ENCODE measurements at places on chromosomes 2 and 18.

- no peak for ATAC-seq
Observed at GRCh38 chr2:8571792-8572499, 109.9 kb upstream of the ID2 start.

DNA sequence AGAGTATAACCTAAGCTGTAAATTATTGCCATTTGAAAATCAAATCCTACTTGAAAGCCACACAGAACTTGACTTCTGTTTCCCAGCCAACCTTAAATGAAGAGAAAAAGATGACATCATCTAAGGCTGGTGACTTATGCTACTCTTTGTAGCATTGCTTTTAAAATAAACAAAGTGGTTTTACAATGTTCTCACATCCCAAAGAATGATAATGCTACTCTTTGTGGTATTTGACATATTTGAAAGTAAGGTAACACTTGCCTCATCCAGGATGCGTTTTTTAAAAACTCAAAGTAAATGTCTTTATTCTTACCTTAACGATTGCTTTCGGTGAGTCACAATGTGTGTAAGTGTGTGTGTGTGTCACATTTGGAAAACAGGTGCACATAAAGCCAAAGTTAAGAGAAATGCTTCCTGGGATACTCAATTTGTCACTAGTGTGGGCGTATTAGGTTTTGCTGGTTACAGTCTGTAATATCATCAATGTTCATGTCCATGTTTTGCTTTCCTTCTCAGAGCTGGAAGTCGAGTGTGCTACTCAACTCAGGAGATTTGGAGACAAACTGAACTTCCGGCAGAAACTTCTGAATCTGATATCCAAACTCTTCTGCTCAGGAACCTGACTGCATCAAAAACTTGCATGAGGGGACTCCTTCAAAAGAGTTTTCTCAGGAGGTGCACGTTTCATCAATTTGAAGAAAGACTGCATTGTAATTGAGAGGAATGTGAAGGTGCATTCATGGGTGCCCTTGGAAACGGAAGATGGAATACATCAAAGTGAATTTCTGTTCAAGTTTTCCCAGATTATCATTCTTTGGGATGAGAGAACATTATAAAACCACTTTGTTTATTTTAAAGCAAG, 2.6 kb downstream of the PMAIP1 start:
- peak; percentile 45 for ATAC-seq

DNA sequence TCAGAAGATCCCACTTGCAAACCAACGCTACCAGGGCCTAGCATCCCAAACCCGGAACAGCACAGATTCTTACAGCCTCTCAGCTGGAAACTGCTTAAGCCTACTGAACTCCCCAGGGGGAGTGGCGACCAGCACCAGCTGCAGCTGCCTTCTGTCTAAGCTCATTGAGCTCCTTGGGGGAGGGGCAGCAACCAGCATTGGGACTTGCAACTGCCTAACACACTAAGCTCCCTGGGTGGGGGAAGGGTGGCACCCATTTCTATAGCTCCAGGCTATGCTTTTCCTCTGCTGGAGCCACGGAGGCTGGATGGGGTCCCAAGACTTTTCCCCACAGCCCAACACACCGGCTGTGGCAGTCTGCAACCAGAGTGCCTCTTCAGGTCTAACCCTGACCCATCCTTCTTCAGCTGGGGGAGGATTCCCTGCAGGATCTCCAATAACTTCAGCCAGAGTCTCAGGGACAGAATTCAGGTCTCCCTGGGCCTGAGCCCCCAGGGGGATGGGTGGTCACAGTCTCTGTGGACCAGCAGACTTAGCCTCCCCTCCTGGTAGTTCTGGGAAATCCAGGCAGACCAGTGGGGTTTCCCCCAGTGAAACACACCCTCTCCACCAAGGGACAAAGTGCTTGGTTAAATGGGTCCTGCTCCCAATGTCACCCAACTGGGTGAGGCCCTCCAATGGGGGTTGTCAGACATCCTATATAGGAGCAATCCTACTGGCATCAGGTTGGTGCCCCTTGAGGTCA, 45.9 kb upstream of the ITGA4 start:
- ATAC-seq, result no peak

DNA sequence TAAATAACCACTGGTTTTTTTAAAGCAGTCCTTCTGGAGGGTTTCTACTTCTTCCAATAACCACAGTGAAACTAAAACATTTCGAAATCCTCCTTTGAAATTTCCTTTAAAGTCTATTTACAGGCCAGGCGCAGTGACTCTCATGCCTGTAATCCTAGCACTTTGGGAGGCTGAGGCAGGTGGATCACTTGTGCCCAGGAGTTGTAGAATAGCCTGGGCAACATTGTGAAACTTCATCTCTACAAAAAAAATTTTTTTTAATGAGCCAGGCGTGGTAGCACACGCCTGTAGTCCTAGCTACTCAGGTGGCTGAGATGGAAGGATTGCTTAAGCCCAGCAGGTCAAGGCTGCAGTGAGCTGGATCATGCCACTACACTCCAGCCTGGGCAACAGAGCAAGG, 15.2 kb downstream of the KIDINS220 start:
- no peak for ATAC-seq

DNA sequence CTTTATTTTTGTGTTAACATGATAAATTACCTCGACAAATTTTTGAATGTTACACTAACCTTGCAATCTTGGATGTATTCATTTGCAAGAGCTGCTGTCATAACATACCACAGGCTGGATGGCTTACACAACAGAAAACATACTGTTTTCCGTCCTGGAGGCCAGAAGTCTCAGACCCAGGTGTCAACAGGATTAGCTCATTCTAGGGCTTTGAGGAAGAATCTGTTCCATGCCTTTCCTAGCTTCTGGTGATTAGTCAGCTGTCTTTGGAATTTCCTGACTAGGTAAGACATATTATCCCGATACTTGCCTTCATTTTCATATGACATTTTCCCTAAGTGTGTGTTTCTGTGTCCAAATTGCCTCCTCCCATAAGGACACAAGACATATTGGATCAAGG, 188.6 kb upstream of the CDH19 start:
- ATAC-seq, result no peak

DNA sequence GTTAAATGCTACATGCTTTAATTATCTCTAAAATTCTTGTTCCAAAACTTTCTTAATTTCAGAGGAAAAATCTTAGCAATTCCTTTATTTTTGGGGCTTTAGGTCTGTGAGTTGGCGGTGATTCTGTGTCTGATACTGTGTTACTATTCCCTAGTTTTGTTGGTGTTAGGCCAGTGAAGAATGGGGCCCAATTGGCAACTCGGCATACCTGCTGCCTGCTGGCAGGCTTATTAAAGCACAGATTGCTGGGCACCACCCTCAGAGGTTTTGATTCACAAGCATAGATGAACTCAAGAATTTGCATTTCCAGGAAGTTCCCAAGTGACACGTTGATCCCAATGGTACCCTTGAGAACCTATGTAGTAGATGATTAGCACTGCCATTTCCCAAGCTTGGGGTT, 101.6 kb downstream of the OSBPL6 start:
- ATAC-seq, result no peak

DNA sequence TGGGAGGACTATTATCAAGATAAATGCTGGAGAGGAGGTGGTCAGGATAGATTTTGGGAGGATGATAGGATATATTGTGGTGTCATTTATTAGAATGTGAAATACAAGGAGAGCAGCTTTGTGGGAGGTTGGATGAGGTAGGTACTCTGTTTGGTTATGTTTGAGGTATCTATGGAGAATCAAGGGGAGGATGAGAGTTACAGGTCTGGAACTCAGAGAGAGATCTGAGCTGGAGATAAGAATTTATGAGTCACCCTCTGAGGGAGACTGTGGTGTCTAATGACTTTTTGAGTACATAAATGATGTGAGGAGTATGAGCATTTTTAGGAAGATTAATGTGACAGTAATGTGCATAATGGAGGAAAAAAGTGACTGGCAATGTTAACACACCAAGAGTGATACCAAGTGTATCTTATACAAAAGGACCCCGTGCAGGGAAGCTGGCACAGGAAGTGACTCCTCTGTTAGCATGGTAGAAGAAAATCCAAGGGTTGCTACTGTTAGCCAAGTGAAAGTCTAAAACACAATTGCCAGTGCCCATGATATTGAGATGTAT, 48.2 kb downstream of the CRIM1 start:
- peak; percentile 97 for ATAC-seq

DNA sequence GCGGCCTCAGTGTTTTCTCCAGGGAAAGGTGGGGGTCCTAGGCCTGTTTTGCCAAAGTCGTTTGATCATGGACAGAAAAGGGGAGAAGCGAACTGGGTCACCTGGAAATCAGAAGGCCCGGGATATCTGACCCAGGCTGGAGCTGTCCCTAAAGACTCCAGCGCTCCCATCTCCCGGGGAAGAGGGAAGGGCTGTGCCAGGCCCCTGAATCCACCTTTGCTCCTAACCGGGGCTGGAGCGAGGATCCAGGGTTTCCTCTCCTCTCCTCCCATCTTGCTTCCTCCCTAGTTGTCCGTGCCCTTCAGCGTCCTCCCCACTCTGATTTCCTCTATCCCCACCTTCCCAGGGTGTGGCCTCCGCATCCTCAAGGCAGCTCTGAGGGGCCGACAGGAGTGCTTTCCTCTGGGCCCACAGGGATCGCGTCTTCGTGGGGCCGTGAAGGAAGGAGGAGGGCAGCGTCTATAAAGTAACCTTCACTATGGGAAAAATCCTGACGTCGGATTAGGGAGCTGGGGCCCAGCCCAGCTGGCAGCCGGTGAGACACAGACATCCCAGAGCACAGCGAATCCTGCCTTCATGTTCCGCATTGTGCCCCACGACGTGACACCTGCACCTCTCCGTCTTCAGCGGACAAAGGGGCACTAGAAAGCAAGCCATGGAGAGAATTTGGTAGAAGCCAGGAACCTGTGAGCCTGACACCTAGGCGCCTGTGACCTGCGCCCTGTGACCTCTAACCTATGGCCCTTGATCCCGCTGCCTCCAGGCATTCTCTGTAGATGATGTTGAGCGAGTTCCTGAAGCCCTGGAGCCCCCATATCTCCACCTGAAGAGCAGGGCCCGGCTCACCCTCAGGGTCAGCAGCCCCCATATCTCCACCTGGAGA, 212.7 kb upstream of the SALL3 start:
- no peak for ATAC-seq

GRCh38 chr2:60794271-60794863, 38.3 kb downstream of the PAPOLG start:
- no peak for ATAC-seq

GRCh38 chr2:33267756-33268155, 208.7 kb upstream of the RASGRP3 start:
- ATAC-seq, result no peak

- ATAC-seq, result no peak
Observed at GRCh38 chr2:240645346-240645745, 20.1 kb downstream of the GPR35 start.

DNA sequence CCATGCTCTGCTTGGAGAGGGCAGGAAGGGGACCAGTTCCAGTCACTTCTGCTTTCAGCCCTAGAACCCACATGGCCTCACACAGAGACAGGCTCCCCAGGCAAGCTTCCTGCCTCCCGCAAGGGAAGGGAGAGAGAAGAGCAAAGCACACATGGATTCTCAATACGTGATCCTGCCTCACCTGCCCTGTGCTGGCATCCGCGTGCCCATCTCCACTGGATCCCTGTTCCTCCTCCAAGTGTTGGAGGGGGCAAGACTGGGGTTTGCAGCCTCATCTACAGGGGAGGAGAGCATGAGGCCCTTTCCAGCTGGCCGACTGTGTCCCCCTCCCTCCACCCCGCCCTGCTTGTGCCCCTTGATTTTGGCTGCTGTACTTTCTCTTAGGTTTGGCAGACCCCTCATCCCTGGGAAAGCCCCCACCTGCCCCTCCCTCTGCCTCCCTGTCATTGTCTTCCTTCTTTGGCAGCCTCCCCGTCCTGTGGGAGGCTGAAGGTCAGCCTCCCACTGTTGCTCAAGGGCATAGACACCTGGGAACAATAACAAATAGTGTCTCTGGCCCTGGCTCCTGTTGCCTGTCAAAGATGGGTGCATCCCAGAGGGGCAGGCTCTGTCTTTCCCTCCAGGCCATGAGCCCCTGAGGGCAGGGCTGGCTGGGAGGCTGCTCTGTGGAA, 22.7 kb downstream of the KCNF1 start:
- no peak for ATAC-seq

DNA sequence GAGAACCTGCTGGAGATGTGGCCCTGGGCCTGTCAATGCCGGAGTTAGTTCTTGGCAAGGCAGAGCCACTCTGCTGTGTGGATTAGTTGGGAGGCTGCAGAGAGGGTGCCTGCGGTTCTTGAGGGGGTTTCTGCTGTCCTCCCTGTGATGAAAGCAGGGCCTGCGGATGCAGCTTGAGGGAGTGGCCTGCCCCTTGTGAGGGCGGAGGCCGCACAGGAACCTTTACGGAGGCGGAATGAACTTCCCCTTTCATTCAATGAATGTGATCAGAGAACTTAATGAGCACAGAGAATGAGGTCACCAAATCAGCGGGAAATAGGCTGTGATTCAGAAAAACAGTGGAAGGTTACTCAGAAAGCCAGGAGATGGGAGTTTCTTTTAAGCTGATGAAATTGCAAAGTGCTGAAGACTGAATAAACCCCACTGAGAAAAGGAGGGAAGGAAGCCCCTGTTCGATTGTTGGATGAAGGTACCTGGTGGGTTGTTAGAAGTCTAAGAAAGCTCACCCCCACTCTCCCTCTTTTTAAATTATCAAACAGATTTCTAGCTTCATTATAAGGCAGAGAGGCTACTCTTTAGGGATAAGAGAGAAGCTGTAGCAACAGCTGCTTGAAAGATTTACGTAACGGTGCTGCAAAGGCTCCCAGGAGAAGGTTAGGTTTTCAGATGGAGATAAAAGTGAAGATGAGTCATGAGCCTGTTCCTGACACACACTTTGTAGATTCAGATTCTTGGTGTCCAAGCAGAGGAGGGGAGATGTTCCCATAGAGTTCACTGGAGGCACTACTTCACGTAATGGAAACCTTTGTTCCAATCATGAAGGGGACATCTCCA, 47.4 kb downstream of the VWA3B start:
- peak; percentile 97 for ATAC-seq

- ATAC-seq, result no peak
Observed at GRCh38 chr2:164515030-164515429, 106.3 kb downstream of the GRB14 start.

- ATAC-seq, result no peak
Observed at GRCh38 chr18:75538727-75539126, 111.2 kb upstream of the SMIM21 start.

DNA sequence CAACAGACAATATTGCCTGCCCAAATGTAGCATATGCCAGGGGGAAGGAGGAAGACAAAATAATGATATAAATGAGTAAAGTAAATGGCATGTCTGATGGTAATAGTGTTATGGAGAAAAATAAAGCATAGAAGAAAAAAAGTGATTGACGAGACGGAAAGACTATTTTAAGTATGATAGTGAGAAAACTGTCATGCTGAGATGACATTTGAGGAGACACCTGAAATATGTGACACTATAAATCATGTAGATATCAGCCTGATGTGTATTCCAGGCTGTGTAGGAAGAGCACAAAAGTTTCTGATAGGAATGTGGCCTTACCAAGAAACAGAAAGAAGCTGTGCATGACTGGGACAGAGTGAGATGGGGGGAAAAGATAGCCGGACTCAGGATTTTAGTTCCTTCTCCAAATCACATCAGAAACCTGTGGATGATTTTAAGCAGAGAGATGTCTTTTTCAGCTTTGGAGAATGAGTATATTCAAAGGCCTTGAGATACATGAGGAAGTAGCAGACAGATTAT, 387.3 kb upstream of the SYT4 start:
- ATAC-seq, result no peak

GRCh38 chr2:102753563-102754159, 8.2 kb upstream of the TMEM182 start:
- peak; percentile 42 for ATAC-seq

- ATAC-seq, result peak; percentile 25
Observed at GRCh38 chr18:59359576-59359952, 499 bp upstream of the LMAN1 start.

- no peak for ATAC-seq
Observed at GRCh38 chr2:135629520-135629919, 98.2 kb downstream of the R3HDM1 start.
